ENCODE measurements at places on chromosomes 4 and X.

DNA sequence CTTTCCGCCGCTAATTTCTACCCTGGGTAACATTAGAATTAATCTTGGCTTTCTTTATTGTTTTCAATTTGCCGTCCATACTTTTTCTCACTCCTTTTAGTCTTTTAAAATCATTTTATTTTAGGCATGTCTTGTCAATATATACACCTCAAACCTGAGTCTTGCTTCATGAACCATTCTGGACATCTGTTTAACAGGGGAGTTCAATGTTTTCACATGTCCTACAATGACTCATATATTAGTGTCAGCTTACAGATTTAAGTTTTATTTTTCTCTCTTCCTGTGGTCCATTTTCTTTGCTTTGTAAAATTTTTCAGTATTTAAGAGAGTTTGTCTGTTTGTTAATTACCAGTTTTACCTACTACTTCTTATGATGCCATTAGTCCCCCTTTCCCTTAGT is 89.5 kb downstream of the LCORL start:
- DNase-seq = no peak

- DNase-seq = no peak
These were observed 103.5 kb upstream of the VEGFC start for GRCh38 chr4:176896211-176896610.

DNA sequence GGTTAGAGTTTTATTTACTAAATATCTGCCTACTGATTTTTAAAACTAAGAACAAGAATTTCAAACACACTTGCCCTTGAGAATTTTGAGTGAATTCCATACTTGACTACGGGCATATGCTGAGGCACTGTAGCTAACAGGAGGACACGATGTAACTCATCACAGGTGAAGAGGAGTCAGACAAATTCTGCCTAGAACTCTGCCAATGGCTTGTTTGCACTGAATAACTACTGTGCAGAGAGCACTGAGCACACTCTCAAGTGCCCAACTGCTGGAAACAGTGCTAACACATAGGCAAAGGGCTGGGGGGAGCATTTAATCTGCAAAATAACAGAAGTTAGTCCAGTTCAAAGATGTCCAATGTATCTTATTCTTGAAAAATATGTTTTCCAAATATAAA is 104.4 kb downstream of the WDFY3 start:
- DNase-seq = no peak

DNA sequence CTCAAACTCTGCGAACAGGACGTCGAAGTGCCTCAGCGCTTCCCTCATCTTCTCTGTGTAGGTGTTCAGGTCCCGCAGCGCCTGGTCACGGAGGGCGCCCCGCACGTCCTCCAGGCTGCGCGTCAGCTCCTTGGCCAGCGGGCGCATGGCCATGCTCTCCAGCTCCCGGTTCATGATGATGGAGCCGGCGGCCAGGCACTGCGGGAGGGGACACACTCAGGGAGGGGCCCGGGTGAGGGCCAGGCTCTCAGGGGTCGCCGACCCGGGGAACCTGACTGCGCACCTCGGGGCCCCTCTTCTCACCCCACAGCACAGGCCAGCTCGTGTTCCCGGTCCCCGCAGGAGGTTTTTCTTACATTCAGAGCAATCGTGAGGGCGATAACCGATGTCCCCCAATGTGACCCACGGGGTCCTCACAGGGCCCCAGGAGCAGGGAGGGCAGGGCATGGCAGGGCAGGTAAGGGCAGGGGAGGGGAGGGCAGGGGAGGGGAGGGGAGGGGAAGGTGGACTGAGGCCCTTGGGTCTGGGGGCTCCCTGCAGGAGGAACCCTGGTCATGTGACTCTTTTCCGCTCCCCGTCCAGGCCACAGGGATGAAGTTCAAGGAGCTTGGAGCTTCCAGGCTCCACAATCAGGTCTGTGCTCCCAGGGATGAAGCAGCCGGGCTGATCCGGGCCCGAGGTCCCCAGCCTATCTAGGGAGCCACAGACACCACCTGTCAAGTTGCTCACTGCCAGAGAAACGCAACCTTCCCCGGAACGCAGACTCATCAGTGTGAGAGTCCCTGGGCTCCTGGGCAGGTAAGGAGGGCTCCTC is 77.8 kb upstream of the MXD4 start:
- peak; percentile 8 for DNase-seq

- DNase-seq = no peak
These were observed 38.6 kb downstream of the MAP7D3 start for GRCh38 chrX:136212557-136213111.

DNA sequence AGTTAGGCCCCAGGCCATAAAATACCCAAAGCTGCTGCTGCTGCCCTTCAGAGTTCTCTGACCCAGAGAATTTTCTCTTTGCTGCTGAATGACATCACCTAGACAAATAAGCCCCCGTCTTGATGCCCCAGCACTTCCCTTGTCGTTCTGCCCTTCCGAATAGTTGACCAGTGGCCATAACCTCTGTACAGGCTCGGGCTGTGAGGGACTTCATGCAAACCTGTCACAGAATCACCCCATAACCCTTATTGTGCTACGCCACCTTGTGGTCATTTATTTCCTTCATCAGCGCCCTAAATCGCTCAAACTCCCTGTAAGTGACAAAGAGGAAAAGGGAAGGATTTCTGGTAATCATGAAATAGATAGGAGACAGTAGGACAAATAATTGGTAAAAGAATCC is 18.8 kb downstream of the SPACA5 start:
- DNase-seq = no peak

- DNase-seq = no peak
These were observed 164.1 kb downstream of the DTHD1 start for GRCh38 chr4:36445480-36445879.

DNA sequence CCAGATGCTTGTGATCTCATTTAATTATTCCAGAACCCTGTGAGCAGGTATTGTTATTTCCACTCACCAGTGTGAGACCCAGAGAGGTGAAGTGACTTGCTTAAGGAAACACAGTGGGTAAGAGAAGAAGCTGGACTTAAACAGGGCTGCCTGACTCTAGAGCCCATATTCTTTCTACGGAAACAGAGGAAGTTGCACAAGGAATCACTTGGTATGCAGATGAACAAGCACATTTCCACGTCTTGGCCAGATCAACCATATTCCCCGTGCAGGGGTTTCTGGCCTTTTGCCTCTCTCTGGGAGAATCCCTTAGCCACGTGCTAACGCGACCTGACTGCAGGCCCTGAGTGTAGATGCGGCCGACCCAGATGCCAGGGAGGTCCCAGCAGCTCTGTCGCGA is 195.5 kb upstream of the ATP6AP2 start:
- DNase-seq = no peak

DNA sequence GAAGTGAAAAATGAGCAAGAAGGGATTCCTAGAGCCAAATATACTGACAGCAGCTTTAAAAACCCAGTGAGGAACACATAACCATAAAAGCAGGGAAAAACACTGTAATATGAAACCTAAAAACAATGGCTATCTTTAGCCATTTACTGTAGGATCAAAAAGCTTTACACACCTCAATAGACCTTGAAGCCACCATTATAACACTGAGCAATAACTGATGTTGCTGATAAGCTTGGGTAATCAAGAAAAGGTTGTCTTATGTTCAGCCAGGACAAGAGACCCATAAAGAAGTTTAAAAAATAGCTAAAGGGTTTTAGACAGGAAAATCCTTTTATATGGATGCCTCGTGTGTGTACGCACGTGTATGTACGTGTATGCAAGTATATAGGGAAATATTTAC is 16.9 kb downstream of the GATB start:
- DNase-seq = no peak

- no peak for DNase-seq
These were observed 93.6 kb downstream of the PPP2R2C start for GRCh38 chr4:6378493-6379445.

- DNase-seq = peak; percentile 14
These were observed 669 bp downstream of the TMEM150C start for GRCh38 chr4:82560853-82561785.

GRCh38 chr4:16524406-16524805 is 298.1 kb upstream of the TAPT1 start:
- no peak for DNase-seq

GRCh38 chrX:105098812-105099211 is 121.7 kb downstream of the TEX13A start:
- no peak for DNase-seq

- no peak for DNase-seq
These were observed 6.6 kb downstream of the FGFR3 start for GRCh38 chr4:1799387-1800375.

GRCh38 chrX:42274151-42274550 is 350.8 kb upstream of the CASK start:
- DNase-seq = no peak

DNA sequence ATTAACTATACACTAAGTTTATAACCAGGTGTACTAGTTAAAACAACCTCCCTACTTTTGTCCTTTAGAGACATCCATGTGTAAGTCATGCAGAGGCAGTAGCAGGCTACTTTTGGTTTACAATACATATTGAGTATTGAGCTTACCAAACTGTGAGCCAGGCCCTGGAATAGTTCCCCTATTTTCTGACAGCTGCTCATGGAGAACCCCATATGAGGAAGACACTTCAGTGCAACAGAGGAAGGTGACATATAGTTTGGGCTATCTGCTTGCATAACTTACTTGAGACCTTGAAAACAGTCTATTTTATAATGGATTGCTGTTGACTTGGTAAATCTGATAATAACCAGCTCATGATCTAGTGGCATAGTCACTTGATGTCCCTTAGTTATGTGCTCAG is 190.5 kb downstream of the SH3BGRL start:
- DNase-seq = no peak

DNA sequence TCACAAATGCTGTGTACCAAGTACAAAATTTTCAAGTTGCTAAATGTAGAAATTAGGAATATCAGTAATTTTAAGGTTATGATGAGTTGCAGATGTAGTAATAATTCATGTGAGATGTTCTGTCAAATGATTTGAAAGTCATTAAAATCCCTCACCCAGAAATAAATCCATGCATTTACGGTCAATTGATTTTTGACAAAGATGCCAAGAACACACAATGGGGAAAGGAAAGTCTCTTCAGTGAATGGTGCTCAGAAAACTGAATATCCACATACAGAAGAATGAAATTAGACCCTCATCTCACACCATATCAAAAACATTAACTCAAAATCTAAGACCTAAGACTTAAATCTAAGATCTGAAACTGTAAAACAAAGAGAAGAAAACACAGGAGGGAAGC is 12.9 kb upstream of the BMPR1B start:
- DNase-seq = no peak

- DNase-seq = peak; percentile 38
These were observed 122.3 kb upstream of the TBL1X start for GRCh38 chrX:9342561-9343051.

DNA sequence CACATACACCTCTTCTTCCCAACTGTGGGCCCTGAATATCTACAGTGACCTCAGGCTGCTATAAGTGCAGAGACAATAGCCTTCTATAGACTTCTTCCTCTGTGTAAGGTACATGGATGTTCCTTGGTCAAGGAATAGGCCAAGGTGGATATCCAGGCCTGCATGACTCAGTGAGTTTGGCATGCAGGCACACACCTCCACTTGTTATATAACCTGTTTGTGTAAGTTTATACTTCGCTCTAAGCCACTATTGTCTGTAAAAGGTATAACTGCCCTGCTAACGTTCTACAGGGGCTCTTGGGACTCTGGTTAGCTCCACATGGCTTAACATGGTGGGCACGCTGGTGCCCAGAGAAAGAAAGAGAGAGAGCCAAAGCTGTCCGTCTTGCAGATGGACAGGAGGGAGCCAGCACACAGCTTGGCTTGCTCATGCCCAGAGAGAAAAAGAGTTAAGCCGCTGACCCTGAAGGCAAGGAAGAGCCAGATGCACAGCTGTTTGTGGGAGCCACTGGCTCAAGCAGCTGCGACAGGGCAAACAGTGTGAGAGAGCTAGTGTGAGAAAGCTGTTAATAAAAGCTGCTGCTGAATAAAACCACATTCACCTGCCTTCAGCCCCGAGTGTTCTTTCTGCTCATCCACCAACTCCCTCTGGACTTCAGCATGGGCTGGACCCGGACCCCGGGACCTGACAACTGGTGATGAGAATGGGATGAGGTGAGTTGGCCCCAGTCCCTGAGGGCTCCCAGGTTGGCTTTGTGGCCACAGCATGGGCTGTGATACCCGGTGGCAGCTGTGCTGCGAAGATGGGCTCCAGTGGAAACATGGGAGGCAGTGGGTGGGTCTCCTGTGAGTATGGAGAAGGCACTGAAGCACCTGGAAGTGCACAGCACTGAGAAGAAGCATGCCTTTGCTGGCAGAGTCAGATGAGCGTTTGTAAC is 44.5 kb upstream of the ZBTB33 start:
- DNase-seq = no peak

GRCh38 chr4:59597536-59598329 is 1602.4 kb upstream of the ADGRL3 start:
- DNase-seq = no peak

DNA sequence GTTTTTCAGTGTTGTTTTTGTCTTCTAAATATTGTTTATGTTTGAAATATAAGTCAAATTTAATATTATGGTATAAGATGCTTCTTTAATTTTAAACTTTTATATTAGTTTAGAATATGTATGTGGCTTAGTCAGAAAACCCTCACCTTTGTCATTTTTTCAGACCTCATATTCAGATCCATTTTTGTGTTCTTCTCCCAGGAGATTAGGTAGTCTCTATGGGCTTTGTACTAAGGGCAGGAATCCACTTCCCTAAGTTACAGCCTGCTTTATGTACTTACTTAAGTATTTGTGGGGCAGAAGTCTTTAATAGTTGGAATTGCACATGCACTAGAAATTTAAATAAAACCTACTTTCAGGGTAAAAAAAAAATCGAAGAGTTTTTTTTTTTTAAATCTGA is 63.5 kb upstream of the TENM3 start:
- no peak for DNase-seq

DNA sequence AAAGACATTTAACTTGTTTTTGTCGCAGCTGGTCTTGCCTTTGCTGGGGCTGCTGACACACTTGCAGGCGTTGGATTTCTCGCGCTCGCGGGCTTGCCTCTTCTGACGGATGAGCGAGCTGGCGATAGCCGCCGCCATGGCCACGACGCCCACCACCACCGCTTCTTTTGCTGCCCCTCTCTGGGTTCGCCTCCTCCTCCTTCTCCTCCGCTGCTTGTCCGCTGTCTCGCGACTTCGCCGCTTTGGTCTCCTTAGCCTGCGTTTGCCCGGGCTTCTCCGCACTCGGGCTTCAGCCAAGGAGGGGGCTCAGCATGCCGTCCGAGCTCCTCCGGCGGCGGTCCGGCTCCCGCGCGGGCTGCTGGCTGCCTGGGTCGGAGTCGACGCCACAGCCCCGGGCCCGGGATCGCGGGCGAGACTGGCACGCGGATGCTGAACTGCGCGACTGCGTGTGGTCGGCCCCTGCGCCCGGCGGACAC is 613 bp downstream of the FGF13 start:
- peak; percentile 35 for DNase-seq

GRCh38 chrX:137430984-137431475 is 134.9 kb upstream of the ZIC3 start:
- no peak for DNase-seq

DNA sequence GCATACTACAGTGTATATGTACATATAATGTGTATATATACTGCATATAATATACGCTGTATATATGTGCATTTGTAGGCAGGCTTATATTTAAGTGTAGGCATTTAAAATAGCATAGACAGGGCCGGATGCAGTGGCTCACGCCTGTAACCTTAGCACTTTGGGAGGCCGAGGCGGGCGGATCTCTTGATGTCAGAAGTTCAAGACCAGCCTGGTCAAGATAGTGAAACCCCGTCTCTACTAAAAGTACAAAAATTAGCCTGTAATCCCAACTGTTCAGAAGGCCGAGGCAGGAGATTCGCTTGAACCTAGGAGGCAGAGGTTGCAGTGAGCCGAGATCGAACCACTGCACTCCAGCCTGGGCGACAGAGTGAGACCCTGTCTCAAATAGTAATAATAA is 78.4 kb downstream of the JAKMIP1 start:
- no peak for DNase-seq

- DNase-seq = no peak
These were observed 30.3 kb upstream of the BRS3 start for GRCh38 chrX:136457303-136457917.

- DNase-seq = no peak
These were observed 72.4 kb upstream of the NR3C2 start for GRCh38 chr4:148514581-148514980.
